ENCODE measurements at places on chromosomes 7 and 10. TPM values are rescaled to one million over a fixed set of nuclear protein-coding genes. Genes with fewer than 3 reads are reported as not detected.

SGMS1 gene
- 28.2 TPM for polyA plus RNA-seq

DLX6 gene
- not detected for polyA plus RNA-seq

MINDY4 gene
- polyA plus RNA-seq, result 3.6 TPM

TCAF1 gene
- polyA plus RNA-seq, result 60.5 TPM

CTNNA3 gene
- 0.24 TPM for polyA plus RNA-seq

TET1 gene
- polyA plus RNA-seq, result 4.0 TPM

HMX3 gene
- polyA plus RNA-seq, result not detected

GBX1 gene
- polyA plus RNA-seq, result not detected

EFCAB10 gene
- not detected for polyA plus RNA-seq

- peak; percentile 35 for DNase-seq
Measured at GRCh38 chr10:14588084-14588937, 186.4 kb downstream of the FAM107B start.

GRCh38 chr10:125548878-125549277 is 134.1 kb downstream of the TEX36 start:
- no peak for DNase-seq

GRCh38 chr7:2258661-2259365 is 16.8 kb downstream of the NUDT1 start:
- no peak for DNase-seq

DNA sequence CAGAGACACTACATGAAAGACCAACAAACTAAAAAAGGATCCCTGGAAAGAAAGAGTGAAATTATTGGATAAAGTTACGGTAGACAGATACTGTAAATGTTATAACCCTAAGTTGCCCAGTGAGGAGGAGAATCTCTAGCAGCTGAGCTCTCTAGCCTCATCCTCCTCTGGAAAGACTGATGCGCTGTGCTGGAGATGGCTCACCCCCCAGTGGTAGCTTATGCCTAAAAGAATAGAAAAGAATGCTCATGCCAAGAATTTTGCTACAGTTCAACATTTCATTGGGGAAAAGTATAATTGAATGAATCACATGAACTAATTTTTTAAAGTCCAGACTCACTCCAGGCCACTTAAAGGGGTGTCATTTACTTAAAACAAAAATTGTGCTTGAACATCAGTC is 50.8 kb upstream of the RNF32 start:
- no peak for DNase-seq

DNA sequence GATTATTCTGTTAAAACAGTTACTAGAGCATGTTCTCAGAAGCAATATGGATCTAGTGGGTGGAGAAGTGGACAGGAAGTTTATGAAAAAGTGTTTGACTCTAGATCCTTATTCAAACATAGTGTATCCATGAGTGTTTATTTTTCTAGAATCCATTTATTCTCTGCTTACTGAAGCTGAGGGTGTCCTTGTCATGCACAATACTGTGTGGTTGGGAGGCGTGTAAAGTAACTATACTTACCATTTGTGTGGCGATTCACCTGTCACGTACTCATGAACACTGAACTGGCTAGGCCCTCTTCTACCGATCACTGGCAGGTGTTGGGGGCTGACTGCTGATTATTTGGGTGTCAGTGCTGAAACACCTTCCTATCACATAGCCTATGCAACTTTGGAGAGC is 74.0 kb downstream of the POU6F2 start:
- DNase-seq, result no peak

GRCh38 chr7:40758590-40758989 is 623.8 kb downstream of the SUGCT start:
- DNase-seq, result no peak

GRCh38 chr10:66755474-66755873 is 170.4 kb upstream of the LRRTM3 start:
- DNase-seq, result no peak

- DNase-seq, result no peak
Measured at GRCh38 chr10:17963431-17963830, 11.7 kb downstream of the SLC39A12 start.

DNA sequence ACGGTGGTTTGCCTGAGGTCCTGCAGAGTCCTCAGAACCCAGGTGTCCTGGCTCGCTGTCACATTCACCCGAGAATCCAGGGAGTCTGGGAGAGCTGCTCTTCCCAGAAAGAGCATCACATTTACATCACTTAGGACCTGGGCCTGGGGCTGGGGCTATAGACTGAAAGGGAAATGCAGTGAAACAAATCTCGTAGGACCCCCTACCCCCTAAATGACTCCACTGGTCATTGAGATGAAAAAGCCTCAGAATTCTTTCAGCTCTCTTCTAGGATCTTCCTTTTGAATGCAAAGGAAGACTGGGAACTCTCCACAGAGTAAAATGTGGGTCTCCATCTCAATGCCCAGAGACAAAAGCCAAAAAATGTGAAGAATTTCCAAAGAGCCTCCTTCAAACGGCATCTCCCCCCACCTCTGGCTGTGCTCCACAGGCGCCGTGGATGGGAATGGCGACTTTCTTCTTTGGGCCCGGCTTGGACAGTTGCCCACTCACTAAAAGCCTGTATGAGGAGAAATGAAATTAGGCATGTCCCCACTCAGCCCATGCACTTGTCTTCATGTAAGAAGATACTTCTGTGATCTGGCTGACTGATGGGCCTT is 49.0 kb upstream of the PODXL start:
- DNase-seq, result no peak

DNA sequence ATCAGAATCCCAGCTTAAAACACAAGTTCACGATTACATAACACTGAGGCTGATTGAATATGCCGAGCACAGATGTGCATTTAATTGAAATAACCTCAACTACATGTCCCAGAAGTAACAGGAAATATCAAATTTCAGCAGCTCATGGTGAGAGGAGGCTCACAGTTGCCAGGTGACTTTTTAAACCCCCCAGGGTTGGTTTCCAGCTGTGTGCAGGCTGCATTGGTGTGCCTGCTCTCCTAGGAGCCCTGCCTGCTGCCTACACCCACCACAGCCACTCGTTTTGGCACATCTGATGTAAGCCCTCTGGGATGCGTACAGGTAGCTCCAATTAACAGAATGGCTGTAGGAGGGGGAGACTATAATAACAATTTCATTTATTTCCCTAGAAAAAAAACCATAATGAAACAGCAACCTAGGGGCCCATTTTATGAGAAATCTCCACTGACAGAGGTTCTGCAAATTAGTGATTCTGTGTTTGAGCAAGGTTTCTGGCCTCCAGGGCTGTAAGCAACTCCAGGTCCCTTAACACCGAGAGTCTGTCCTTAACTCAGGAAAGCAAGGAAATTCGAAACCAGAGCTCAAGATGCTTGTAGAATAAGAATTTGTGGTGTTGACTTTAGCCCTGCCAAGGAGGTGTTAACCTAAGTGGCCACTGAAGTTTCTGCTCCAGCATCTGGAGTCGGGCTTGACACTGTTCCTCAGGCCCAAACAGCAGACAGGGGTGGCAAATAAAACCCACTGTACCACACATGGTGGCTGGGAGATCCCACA is 161.9 kb downstream of the BMPER start:
- no peak for DNase-seq

GRCh38 chr10:63670291-63670898 is 149.2 kb downstream of the REEP3 start:
- no peak for DNase-seq

GRCh38 chr10:18140957-18141845 is 977 bp downstream of the CACNB2 start:
- DNase-seq, result peak; percentile 23

DNA sequence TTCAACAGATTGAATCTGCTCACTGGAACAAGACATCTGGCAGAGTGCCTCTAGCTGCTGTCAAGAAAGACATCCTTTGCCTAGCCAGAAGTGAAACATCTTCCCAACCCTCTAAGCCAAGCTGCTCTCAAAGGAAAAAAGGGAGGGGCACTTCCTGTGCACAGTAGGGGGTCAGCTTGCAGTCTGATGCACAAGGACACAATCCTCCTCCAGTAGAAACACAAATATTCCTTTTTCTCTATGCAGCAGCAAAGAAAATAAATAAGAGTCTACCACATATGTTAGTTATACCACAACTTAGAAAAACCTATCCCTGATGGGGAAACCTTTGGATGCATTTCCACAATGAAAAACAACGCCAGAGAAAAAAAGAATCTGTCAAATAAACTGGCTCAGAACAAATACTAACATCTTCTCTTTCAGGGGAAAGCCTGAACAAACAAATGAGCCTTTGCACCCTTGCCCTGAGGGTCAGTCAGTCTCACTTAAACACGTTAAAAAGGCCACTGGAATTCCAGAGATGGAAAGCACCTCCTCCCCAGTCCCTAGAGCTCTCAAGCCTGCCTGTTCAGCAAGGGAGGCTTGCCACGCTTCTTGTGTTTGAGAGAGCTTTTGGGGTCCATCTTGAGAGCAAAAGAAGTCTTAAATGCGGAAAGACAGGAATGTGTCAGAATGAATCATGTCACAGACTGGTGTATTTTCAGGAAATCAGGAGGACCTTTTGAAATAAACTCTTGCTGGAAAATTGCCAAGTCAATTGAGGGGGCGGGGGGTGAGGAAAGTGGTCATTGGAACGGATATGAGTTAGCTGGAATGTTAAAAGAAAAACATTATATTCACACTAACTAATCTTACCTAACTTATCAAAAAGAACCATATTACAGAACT is 7.5 kb downstream of the LAMB1 start:
- no peak for DNase-seq

- DNase-seq, result peak; percentile 15
Measured at GRCh38 chr10:49606981-49607535, 3.1 kb upstream of the SLC18A3 start.

GRCh38 chr7:2012981-2013380 is 219.8 kb downstream of the MAD1L1 start:
- no peak for DNase-seq

- DNase-seq, result no peak
Measured at GRCh38 chr10:68280758-68281157, 48.8 kb upstream of the ATOH7 start.
